ENCODE measurements at places on chromosomes 5 and 9.

- peak; percentile 52 for DNase-seq
These were observed 473 bp downstream of the ZBTB34 start for GRCh38 chr9:126860757-126861466.

DNA sequence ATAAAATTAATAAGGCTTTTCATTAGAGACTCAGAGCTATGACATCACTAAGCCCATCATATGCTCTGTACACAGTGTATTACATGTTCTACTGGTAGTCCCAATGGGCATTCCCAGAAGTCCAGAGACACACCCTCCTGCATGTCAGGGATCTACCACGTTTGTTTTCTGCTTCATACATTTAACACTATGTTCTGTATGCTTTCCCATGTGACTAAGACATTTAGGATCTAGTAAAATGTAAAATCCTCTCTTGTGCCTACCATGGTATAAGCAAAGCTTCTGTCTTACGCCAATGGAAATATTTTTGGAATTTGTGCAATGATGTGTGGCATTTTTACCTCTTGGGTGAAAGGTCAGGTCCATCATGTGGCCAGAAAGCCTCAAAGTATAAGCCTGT is 192.4 kb downstream of the ADAMTSL1 start:
- DNase-seq = peak; percentile 49

DNA sequence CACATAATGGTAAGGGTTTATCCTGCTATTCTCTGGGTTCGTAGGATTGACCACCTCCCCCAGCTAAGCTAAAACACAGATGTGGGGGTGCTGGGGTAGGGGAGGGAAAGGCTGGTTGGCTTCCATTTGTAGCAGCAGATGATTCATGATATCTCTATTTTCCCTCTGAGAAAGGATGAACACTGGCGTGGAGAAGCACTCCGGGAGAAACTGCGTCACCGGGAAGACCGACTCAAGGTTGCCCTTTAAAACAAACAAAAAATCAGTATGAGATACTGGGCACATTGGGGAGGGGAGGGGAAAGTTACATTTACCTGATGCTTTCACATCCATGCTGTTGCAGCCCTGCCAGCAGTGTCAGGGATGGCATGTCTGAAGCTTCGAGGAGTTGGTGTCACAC is 28.2 kb downstream of the RAB14 start:
- DNase-seq = no peak

DNA sequence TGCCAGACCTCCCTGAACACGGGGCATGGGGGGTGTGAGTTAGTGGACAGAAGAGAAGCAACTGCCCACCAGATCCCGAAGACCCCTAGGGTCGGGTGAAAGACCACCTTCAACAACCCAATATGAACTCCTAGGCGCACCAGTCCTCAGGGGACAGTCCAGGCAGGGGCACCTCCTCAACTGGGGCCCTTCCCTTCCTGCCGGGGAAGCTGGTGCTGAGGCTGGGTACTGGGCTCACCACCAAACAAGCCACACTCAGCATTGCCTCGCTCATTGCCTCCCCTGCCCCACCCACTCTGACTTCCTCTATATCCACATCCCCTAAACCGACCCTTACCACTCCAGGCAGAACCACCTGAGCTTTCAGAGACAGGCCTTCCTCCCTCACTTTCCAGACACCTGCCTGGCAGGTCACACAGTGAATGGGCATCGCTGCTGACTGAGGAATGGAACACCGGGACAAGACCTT is 42.5 kb downstream of the SEMA4D start:
- DNase-seq = no peak

- DNase-seq = peak; percentile 59
These were observed 438 bp downstream of the NSUN2 start for GRCh38 chr5:6632324-6632887.

GRCh38 chr5:137040641-137041340 is 458.3 kb downstream of the SPOCK1 start:
- DNase-seq = no peak

Measured in astrocyte of the hippocampus (primary cell).